MM.1S (cell line): ENCODE measurements at places on chromosomes 6 and 20.

DNA sequence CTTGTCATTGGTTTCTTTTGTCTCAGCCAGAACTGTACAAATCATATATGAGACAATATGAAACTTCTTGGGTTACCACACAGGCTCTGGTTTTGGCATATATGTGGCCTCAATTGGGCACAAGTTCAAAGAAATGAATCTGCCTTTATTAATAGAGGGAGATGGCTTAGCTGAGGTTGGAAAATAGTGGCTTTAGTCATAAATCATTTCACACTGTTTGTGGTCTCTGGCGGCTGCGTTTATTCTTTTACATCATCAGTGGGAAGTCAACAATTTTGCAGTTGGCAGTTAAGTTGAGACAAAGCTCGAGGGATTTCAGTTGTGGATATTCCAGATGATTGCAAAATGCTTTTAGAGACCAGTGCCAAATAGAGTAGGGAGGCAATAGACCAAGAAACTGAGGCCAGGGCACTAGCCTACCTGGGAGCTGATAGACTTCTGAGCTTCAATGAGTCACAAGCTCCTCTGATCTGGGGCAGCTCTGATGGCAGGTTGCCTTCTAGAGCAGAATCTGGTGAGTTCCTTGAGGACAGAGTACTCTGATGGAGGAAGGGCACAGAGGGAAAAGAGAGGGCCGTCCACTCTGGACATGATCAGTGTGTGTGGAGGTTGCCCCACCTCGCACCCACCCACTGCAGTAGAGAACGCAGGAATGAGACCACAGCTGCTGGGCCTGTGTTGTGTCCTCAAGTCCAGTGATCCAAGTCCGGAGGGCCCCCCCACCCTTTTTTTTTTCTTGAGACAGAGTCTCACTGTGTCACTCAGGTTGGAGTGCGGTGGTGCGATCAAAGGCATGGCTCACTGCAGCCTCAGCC lies 73.5 kb downstream of the ARMC2 start:
- DNase-seq = peak; percentile 49

- DNase-seq = no peak
Observed at GRCh38 chr6:41353333-41353732, 17.9 kb downstream of the NCR2 start.

- no peak for DNase-seq
Observed at GRCh38 chr20:17107127-17107526, 119.7 kb upstream of the PCSK2 start.

DNA sequence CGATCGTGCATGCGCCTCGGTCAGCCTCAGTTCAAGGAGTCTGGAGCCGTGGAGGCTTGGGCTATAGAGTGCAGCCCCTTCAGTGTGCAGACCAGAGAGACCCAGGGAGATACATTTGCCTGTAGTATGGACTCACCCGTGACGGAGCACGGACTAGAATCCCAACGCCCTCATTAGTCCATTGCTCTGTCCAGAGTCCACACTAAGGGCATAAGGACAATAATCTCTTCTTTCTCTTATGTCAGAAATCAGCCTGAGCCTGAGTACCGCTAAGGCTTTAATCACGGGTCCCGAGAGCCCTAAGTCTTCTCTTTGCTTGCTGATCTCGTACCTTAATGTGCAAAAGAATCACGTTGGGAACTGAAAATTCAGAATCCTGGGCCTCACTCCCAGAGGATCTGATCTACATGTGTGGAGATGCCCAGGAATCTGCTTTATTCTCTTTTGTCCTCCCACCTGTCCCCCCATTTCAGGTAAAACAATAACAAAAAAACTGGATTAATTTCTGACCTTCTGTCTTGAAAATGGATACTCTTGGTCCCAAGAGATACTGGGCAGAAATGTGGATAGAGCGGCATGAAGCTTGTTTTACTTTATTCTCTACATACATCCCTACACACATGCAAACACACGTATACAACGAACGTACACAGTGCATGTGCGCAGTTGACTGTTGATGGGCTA lies 671 bp downstream of the BPHL start:
- peak; percentile 19 for DNase-seq

DNA sequence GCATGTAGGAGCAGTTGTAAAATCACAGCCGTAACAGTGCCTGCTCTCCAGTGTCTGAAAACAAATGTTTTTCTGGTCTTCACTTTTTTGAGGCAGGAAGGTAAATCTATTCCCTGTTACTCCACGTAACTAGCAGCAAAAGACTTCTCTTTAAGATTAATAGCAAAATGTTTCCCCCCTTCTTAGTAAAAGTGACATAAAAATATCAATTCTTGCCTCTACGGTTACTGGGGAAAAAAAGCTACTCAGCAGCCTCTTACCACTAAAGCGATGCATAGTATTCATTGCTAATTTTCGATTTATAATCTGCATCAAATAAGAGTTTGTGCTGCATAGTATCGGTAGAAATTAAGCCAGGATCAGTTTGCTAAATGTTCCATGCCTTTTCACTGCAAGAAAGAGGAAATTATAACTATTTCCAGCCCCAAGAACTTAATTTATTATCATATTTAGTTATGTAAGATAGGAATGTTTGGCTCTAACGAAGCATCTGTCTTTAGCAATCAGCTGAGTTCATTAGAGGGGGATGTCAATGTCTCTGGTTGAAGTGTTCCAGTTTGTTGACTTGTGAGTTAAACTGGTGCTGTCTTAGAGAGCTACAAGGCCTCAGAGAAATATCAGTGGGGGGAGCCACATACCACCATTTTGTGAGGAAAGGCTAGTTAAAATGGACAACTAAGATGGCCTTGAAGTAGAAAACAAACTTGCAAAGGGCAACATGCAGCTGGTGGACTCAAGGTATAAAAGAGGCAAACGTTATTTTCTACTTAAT lies 617 bp upstream of the TSPYL1 start:
- DNase-seq = no peak

- no peak for DNase-seq
Observed at GRCh38 chr6:10531503-10531902, 10.4 kb downstream of the GCNT2 start.

DNA sequence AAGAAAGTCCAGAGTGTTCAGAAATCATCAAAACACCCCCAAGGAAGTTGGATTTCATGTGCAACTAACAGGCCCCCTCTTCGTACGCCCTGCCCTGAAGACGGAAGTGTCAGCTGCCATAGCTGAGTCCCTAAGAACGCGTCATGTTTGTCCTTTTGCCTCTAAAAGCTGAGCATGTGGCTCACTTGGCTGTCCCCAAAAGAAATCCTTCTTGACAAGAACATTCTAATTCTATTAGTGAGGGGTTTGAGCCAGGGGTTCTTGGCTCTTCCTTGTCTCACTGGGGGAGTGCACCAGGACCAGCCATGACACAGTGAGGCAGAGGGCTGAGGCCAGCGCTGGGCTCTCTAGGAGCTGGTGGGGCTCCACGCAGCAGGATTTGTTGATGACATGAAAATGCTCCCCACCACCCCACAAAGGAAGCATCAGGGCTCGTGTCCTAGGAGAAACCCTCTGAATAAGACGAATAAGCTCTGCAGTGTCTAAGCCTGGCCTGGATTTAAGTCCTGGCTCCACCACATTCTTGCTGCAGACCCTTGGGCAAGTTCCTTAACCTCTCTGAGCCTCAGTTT lies 20.0 kb upstream of the SPO11 start:
- no peak for DNase-seq

DNA sequence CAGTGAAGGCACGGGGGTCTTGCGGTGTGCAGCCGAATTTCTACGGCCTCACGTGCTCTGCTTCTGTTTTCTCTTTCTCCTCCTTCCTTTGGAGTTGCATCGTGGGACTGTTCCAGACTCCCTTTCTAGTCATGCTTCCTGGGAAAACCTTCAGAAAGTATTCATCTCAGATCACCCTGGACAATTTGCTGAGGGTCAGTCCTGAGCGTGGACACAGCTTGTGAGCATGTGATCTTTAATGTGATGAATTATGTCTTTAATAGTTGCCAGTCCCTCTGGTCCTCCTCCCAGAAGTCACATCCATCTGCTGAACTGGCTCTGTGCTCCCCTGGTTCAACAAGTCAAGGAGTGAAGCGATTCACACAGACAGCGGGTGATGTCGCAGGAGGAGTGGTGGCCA lies 145.0 kb upstream of the PDE10A start:
- DNase-seq = no peak

GRCh38 chr6:44161997-44162338 lies 3.3 kb downstream of the CAPN11 start:
- DNase-seq = no peak

GRCh38 chr6:90434094-90434493 lies 137.5 kb upstream of the BACH2 start:
- DNase-seq = no peak

GRCh38 chr20:7710440-7710839 lies 229.8 kb downstream of the HAO1 start:
- no peak for DNase-seq

GRCh38 chr20:38528167-38528566 lies 52.8 kb upstream of the ADIG start:
- no peak for DNase-seq

- DNase-seq = peak; percentile 27
Observed at GRCh38 chr6:135465903-135466302, 31.6 kb downstream of the AHI1 start.

GRCh38 chr6:151385177-151385576 lies 6.2 kb downstream of the ZBTB2 start:
- peak; percentile 21 for DNase-seq

- no peak for DNase-seq
Observed at GRCh38 chr6:1389369-1390132, at the start of gene FOXF2. FOXF2 (plus strand) TSS chr6:1389576; CDS start chr6:1389948, 372 bp downstream.

GRCh38 chr20:44153636-44154043 lies 33.3 kb downstream of the JPH2 start:
- no peak for DNase-seq

GRCh38 chr20:21804802-21805201 lies 99.3 kb downstream of the PAX1 start:
- no peak for DNase-seq

GRCh38 chr6:14766391-14766994 lies 479.4 kb upstream of the JARID2 start:
- DNase-seq = no peak

DNA sequence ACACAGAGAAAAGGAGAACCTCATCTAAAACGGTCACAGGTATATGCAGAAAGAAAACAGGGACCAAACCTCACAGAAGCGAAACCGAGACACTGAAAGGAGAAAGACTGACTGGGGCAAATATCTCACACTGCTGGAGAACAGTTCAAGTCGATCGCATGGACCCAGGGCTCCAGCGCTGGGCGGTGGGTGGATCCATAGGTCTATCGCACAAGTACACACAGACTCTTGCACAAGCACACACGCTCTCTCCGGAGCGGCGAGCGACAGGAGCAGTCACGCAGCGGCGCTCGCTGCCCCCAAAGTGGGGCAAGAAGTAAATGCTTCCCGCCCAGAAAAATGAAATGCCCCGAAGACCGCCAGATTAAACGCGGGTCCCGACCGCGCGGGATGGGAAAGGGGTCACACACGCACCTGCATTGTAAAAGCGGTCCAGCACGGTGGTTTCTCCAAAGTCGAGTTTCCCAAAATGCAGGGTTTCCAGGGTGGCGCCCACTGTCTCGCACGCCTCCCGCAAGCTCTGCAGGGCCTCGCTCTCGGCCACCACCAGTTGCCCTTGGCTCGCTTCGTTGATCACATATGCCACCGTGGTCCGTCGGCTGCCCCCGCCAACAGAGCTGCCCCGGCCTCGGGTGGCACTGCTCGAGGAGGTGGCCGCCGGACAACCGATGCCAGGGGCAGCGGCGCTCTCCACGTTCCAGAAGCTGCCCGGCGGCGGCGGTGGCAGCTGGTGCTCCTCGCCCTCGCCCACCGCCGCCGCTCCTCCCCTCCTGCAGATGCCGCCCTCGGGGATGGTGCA lies 782 bp downstream of the MAP3K5 start:
- DNase-seq = peak; percentile 73

DNA sequence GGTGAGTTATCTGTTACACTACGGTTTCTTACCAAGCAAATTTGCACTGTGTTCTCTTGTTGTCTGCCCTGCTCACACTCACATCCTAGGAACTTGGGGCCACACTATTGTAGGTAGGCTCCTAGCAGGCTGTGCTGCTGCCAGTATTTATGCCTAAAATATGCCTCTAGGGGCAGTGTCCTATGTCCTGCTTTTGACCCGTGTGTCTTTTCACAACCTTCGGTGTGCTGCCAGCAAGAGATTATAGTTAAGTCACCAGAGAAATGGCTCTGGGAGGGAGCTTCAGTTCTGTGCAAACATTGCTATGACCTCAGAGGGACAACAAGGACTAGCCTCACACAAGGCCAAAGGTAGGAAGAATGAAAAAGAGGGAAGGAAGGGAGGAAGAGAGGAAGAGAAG lies 8.9 kb upstream of the TAAR5 start:
- peak; percentile 22 for DNase-seq

DNA sequence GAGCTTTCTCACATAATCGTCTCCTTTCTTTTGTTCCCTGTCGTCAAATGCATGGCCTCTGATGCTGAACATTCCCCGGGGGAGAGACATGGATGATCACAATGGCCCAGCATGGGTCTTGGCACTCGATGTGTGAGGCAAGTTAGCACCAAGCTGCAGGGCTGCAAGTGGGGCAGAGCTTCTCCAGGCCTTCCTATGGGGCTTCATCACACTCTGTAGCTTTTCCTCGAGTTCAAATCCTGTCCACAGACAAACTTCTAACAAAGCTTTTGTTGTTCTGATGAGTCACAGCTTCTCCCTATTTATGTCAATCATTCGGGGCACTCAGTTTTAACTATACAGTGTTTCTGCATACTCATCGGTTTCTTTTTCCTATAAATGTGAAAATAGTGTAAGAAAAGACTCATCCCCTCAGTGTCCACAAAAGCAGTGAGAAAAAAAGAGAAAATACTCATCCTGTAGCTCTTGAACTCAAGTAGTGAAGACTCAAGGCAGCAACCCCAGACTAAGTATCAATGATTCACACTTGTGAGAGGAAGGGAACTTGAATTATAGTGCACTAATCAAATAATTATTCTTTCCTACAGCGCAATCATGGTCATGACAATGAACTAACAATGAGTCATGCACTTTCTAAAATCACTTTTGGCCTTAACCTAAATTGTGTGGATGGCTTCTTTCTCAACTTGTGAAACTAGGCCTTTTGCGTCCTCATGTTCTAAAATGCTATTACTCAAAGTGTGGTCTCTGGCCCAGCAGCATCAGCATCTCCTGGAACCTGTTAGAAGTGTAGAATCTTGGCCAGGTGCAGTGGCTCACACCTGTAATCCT lies 68.4 kb upstream of the NOX3 start:
- no peak for DNase-seq

DNA sequence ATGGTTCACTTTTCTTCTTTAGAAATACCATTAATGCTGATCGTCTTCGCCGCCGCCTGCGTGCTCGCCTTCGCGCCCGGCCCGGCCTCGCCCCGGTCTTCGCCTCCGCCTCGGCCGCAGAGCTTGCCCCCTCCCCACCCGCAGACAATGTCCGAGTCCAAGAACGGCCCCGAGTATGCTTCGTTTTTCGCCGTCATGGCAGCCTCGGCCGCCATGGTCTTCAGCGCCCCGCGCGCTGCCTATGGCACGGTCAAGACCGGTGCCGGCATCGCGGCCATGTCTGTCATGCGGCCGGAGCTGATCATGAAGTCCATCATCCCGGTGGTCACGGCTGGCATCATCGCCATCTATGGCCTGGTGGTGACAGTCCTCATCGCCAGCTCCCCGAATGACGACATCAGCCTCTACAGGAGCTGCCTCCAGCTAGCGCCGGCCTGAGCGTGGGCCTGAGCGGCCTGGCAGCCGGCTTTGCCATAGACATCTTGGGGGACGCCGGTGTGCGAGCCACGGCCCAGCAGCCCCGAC lies 4.8 kb upstream of the PRPH2 start:
- no peak for DNase-seq
